ENCODE measurements at places on chromosomes 12 and 14. TPM values are rescaled to one million over a fixed set of nuclear protein-coding genes. Genes with fewer than 3 reads are reported as not detected.

The ANKRD13A gene
- polyA plus RNA-seq: 156 TPM

The RAB3IP gene
- polyA plus RNA-seq: 133 TPM

The FGF6 gene
- not detected for polyA plus RNA-seq

The TMPRSS12 gene
- 65.6 TPM for polyA plus RNA-seq

The CDCA3 gene
- 81.7 TPM for polyA plus RNA-seq

The TTC9 gene
- polyA plus RNA-seq: 1.5 TPM

The MYO1H gene
- polyA plus RNA-seq: 2.9 TPM

The BEGAIN gene
- 4.5 TPM for polyA plus RNA-seq

Measured in testis (tissue), 5 donors.